Progenitor cell of endocrine pancreas (in vitro differentiated cells): ENCODE measurements at places on chromosomes 2 and 18.

GRCh38 chr2:17306706-17307105, 211.5 kb downstream of the RAD51AP2 start:
- no peak overlapping the region for H3K27ac ChIP-seq
- H3K36me3 ChIP-seq, result no peaks in the 10 kb centered on the region
- H3K4me1 ChIP-seq, result peaks cover 16% of the 10 kb centered on the region
- no peak overlapping the region for H3K4me3 ChIP-seq
- H3K27me3 ChIP-seq, result peaks cover 9% of the 10 kb centered on the region
- no peak for DNase-seq

GRCh38 chr2:239223310-239224198, 177.3 kb downstream of the HDAC4 start:
- no peaks in the 10 kb centered on the region for H3K27me3 ChIP-seq
- no peaks in the 10 kb centered on the region for H3K36me3 ChIP-seq
- peaks cover 21% of the 10 kb centered on the region for H3K4me1 ChIP-seq
- H3K4me3 ChIP-seq, result no peak overlapping the region
- DNase-seq, result no peak

- no peak overlapping the region for H3K27ac ChIP-seq
- H3K36me3 ChIP-seq, result no peaks in the 10 kb centered on the region
- no peak overlapping the region for H3K4me3 ChIP-seq
- no peaks in the 10 kb centered on the region for H3K4me1 ChIP-seq
Measured at GRCh38 chr2:22175003-22175402, 1051.2 kb downstream of the TDRD15 start.

- no peak overlapping the region for H3K4me3 ChIP-seq
- no peak overlapping the region for H3K27ac ChIP-seq
- peaks cover 9% of the 10 kb centered on the region for H3K36me3 ChIP-seq
- no peaks in the 10 kb centered on the region for H3K27me3 ChIP-seq
- no peak for DNase-seq
Measured at GRCh38 chr2:30512243-30512886, 65.3 kb downstream of the LCLAT1 start.

GRCh38 chr18:61651880-61652268, 240.9 kb downstream of the RNF152 start:
- no peak overlapping the region for H3K4me3 ChIP-seq
- H3K27ac ChIP-seq, result no peak overlapping the region
- H3K36me3 ChIP-seq, result no peaks in the 10 kb centered on the region
- DNase-seq, result no peak
- H3K4me1 ChIP-seq, result peaks cover 39% of the 10 kb centered on the region

DNA sequence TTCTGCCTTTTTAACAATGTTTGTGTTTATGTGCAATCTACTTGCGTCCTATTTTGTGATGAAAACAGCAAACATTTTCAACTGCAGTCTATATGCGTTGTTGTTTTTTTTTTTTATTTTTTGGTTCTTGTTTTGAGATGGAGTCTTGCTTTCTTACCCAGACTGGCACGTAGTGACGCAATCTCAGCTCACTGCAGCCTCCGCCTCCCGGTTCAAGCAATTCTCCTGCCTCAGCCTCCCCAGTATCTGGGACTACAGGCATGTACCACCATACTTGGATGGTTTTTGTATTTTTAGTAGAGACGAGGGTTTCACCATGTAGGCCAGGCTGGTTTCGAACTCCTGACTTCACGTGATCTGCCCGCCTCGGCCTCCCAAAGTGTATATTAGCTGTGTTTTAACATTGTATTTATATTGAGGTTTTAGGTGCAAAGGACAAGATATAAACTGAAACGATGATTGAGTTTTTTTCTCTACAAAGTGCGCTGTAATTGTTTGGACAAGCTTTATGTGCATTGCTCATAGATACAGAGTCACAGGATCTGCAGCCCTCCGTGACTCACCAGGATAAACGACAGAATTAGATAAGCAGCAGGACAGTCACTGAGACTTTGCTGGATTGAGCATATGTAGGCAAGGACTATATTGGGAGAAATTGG, 17.4 kb downstream of the CDH7 start:
- H3K36me3 ChIP-seq, result no peaks in the 10 kb centered on the region
- no peak for DNase-seq
- peaks cover 11% of the 10 kb centered on the region for H3K4me1 ChIP-seq
- no peak overlapping the region for H3K4me3 ChIP-seq
- H3K27me3 ChIP-seq, result no peaks in the 10 kb centered on the region

GRCh38 chr2:206457188-206457634, 13.9 kb downstream of the ADAM23 start:
- DNase-seq, result no peak
- H3K27me3 ChIP-seq, result peaks cover 6% of the 10 kb centered on the region
- H3K36me3 ChIP-seq, result peaks cover 5% of the 10 kb centered on the region
- no peak overlapping the region for H3K4me3 ChIP-seq

DNA sequence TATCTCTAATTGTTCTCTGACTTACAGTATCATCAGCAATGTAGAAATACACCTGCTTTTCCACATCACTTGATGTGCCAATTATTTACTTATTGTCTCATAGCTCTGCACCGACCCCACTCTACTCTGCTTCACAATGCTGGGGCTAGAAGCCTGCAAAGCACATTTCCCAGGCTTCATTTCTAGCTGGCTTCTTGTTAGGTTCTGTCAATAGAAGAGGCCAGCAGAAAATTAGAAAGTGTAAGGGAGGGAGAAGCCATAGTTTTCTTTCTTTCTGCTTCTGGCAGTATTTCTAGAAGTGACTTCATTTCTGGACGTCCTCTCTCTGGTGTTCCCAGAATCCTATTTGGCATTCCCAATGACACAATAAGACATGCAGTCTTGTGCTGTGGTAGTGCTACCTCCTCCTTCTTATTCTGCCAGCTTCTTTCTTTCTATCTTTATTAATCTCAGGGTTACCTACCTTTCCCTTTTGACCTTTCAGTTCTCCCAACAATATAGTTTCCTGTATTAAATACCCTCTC, 12.5 kb upstream of the TANC1 start:
- DNase-seq, result no peak
- peaks cover 10% of the 10 kb centered on the region for H3K4me1 ChIP-seq
- no peaks in the 10 kb centered on the region for H3K36me3 ChIP-seq
- H3K27me3 ChIP-seq, result no peaks in the 10 kb centered on the region
- no peak overlapping the region for H3K27ac ChIP-seq

DNA sequence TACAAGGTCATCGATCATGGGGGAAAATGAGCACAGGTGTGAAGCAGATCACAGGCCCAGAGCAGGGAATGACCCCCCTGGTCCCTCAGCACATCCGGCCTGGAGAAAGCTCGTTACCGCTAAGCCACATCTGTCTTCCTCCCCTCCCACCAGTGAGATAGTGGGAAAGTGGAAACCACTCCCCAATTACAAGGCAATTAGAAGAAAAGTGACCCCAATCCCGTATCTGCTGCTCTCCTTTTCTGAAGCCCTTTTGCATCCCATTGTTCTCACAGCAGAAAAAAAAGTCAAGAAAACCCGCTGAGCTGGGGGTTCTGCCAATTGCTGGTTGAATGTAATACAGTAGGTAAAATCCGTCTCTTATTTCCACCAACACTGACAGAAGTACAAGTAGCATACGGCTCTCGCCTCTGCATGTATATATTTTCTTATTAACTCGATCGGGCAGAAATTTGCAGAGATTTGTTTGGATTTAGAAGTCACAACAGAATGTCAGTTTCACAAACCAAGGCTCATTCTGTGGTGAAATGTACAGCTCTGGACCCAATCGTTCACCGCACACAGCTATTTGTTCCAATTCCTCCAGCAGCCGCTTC, 287.0 kb downstream of the TCF4 start:
- H3K27me3 ChIP-seq, result no peaks in the 10 kb centered on the region
- DNase-seq, result no peak
- no peak overlapping the region for H3K4me3 ChIP-seq
- H3K36me3 ChIP-seq, result peaks cover 3% of the 10 kb centered on the region

- DNase-seq, result no peak
- H3K36me3 ChIP-seq, result no peaks in the 10 kb centered on the region
- H3K4me3 ChIP-seq, result no peak overlapping the region
- no peaks in the 10 kb centered on the region for H3K27me3 ChIP-seq
- H3K4me1 ChIP-seq, result peaks cover 10% of the 10 kb centered on the region
Measured at GRCh38 chr2:191231995-191232394, 13.2 kb upstream of the MYO1B start.

- H3K4me1 ChIP-seq, result peaks cover 4% of the 10 kb centered on the region
- H3K27me3 ChIP-seq, result no peaks in the 10 kb centered on the region
- no peak overlapping the region for H3K27ac ChIP-seq
- DNase-seq, result no peak
- no peaks in the 10 kb centered on the region for H3K36me3 ChIP-seq
Measured at GRCh38 chr18:80201739-80202138, 45.6 kb downstream of the PARD6G start.

GRCh38 chr2:28322981-28323396, 69.7 kb upstream of the FOSL2 start:
- H3K27ac ChIP-seq, result no peak overlapping the region
- DNase-seq, result no peak

DNA sequence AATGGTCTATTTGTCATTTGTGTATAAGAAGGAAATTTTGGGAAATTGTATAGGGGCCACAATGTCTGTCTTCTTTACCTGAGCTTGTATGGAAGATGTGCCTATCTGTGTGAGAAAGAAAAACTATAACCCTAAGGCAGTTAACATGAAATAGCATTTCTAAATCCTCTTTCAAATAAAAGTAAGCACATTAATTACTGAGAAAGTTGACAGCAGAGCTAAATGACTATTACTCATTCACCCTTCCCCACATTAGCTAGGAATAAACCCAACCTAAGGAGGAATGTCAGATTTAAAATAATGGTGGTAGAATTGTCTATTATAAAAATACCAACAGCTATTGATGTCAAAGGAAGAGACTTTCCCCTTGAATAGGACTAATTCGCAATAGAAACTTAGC, 56.2 kb downstream of the SLC38A11 start:
- peaks cover 8% of the 10 kb centered on the region for H3K36me3 ChIP-seq
- H3K4me3 ChIP-seq, result no peak overlapping the region
- no peak for DNase-seq
- H3K4me1 ChIP-seq, result peaks cover 21% of the 10 kb centered on the region
- no peaks in the 10 kb centered on the region for H3K27me3 ChIP-seq

DNA sequence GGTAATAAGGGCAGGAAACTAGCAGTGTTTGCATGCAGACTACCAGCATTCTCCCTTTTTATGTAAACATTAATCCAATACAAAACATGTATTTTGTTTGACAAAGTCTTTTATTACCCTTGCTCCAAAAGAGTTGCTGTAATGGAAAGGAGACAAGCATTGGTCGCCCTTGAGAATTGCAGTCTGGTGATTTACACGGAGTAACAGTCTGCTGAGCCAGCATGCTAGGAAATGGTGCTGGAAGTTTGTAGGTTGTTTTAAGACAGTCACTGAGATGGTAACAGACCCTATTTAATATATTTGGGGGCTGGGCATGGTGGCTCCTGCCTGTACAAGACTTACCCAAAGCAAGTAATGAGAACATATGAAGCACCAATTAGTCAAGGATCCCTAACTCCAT, 2.8 kb upstream of the PRKCE start:
- no peaks in the 10 kb centered on the region for H3K36me3 ChIP-seq
- H3K4me1 ChIP-seq, result peaks cover 14% of the 10 kb centered on the region
- H3K27ac ChIP-seq, result no peak overlapping the region
- DNase-seq, result no peak
- no peak overlapping the region for H3K4me3 ChIP-seq

DNA sequence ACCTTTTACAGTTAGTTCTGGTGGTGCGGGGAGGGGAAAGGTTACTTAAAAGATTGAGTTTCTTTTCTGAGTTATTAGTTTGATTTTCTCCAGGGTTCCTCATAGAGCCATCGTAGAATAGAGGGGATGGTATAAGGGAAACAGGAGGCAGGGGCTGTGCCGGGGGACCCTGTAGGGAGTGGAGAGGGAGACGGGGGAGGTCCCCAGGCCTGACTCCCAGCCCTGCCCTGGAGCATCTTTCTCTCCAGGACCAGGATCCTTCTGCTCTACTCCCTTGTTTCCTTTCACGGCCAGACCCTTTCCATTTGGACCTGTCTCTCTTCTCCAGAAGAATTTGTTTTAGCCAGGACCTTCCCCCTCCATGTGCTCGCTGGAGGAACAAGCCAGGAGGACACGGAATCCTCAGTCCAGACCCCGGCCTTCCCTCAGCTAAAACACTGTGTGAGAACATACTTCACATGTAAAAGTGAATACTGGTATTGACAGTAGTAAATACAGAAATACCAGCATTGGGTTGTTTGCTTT, 35.4 kb downstream of the DGKD start:
- H3K27me3 ChIP-seq, result no peaks in the 10 kb centered on the region
- H3K27ac ChIP-seq, result no peak overlapping the region
- H3K36me3 ChIP-seq, result peaks cover 7% of the 10 kb centered on the region
- no peak for DNase-seq
- no peak overlapping the region for H3K4me3 ChIP-seq

- no peak overlapping the region for H3K4me3 ChIP-seq
- no peak overlapping the region for H3K27ac ChIP-seq
- DNase-seq, result no peak
- no peaks in the 10 kb centered on the region for H3K36me3 ChIP-seq
- H3K4me1 ChIP-seq, result peaks cover 6% of the 10 kb centered on the region
Measured at GRCh38 chr2:204470178-204470620, 75.1 kb upstream of the PARD3B start.

- no peak overlapping the region for H3K27ac ChIP-seq
- H3K27me3 ChIP-seq, result peaks cover 6% of the 10 kb centered on the region
- DNase-seq, result no peak
- peaks cover 2% of the 10 kb centered on the region for H3K36me3 ChIP-seq
- H3K4me1 ChIP-seq, result peaks cover 11% of the 10 kb centered on the region
Measured at GRCh38 chr2:130385709-130386108, 29.9 kb downstream of the PTPN18 start.

GRCh38 chr2:15539999-15540398, 21.1 kb downstream of the NBAS start:
- peaks cover 22% of the 10 kb centered on the region for H3K36me3 ChIP-seq
- no peak for DNase-seq
- no peaks in the 10 kb centered on the region for H3K27me3 ChIP-seq
- H3K27ac ChIP-seq, result no peak overlapping the region
- H3K4me3 ChIP-seq, result no peak overlapping the region

DNA sequence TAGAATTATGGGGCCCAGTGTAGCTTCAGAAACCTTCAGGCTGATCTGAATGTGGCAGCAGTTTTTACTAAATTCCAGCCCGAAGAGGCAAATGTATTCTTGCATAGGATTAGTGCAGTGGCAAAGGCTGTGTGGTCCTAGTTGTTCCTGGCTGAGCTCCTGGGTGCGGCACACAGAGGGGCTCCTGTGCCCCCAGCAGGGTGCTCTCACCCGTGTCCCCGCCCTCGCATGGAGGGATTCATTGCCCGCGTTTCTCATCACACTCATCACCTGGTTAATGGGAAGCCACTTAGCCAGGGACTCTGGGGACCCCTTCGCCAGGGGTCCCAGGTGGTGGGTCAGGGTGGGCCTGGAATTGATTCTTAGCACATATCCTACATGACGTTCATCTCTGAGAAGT, 3.9 kb downstream of the KCNG2 start:
- H3K36me3 ChIP-seq, result no peaks in the 10 kb centered on the region
- no peak for DNase-seq
- no peak overlapping the region for H3K4me3 ChIP-seq
- H3K27me3 ChIP-seq, result peaks cover 72% of the 10 kb centered on the region

GRCh38 chr2:47043142-47043890, 111.8 kb downstream of the STPG4 start:
- no peak for DNase-seq
- peaks cover 1% of the 10 kb centered on the region for H3K4me1 ChIP-seq
- no peak overlapping the region for H3K27ac ChIP-seq
- H3K4me3 ChIP-seq, result no peak overlapping the region
